GM23248 (cell line): ENCODE measurements at places on chromosomes 3 and 15.

GRCh38 chr15:45734260-45734711 is 99.5 kb downstream of the SQOR start:
- no peak for DNase-seq

GRCh38 chr3:103494011-103494410 is 1059.2 kb downstream of the ZPLD1 start:
- no peak for DNase-seq

GRCh38 chr15:60372756-60373155 is 25.0 kb downstream of the ANXA2 start:
- peak; percentile 45 for DNase-seq

GRCh38 chr15:92294759-92295158 is 98.9 kb upstream of the ST8SIA2 start:
- DNase-seq: no peak

- no peak for DNase-seq
Observed at GRCh38 chr15:55902981-55903380, 90.4 kb downstream of the NEDD4 start.

DNA sequence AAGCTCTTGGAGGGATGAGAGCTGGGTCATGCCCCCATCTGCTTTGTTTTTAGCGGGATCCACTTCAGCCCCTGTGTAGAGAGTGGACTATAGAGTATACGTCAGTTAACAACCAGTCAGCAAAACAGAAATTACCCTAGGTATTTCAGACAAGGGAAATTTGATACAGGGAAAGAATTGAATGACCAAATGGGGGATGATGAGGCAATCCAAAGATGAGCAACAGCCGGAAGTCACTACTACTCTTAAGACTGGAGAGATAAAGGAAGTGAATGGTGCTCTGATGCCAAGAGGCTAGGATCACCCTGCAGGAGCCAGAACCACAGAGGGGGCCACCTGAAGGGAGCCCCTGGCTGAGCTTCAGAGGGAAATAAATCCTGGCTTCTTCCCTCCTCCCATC is 1.7 kb upstream of the GPR62 start:
- peak; percentile 84 for DNase-seq

DNA sequence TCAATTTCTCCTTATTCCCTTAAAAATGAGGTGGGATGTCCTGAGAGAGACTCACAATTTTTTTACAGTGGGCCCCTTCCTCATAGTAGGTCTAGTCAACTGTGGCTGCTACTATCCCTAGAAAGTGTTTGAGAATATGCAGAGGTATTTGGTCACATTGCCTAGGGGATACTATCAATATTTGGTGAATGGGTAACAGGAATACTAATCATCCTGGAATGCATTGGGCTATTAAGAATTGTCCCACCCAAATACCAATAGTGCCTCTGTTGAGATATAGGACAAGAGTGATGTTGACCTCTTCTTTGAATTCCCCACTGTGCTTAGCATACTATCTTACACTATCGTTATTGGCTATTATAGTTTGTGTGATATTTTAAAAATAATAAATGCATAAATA is 389.4 kb downstream of the DIPK2A start:
- no peak for DNase-seq

DNA sequence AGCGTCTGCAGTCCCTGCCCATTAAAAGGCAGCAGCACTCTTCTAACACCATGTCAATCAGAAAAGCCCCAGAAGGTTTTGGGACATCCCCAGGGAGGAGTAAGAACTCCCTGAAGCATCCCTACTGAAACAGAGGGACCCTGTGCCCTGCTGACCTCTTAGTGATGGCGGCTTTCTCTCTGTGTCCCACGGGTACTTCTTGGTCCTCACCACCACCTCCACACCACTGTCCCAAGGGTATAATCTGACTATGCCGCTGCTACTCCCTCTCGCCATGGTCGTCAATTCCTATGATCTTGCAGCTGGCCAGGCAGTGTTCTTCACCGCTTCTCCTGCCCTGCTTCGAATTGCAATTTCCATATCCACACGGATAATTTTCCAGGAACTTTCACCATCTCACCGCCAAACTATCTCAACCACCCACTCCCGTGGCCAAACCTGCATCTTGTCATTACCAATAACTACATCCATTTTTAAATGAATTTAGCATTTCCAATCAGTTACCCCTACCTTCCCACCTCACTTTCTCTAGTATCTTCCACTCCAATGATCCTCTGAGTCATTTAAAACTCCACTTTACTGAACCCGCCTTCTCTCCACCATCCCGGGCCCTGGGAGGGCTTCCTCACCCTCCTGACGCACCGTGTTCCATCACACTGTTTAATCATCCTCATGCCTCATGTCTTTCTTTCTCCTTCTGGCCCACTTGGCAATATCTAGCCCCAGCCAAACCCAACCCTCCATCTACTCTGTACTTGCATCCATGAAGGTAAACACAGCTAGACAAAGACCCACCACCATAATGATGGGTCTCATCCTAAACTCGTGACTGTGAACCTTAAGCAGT is 23.7 kb downstream of the PRR23E start:
- peak; percentile 52 for DNase-seq

- no peak for DNase-seq
Observed at GRCh38 chr3:167743799-167744198, 8.3 kb downstream of the SERPINI1 start.

DNA sequence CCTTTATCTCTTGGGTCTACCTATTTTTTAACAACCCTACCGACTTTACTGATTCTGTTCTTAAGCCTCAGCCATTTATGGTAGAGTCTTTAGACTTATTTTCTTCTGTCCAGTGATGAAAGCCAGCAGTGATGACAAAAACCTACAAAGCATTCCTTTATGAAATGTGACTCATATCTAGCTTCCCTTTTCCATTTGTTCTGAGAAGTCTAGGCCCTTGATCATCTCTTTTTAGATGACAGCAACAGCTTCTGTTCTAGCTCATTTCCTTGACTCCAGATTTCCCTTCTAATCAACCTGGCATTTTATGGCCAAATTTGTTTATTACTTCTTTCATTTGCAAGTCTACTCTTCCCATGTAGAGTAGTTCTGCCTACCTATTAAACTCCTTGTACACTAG is 36.1 kb downstream of the CFAP44 start:
- peak; percentile 58 for DNase-seq

GRCh38 chr3:95044101-95044500 is 981.2 kb downstream of the NSUN3 start:
- DNase-seq: no peak

DNA sequence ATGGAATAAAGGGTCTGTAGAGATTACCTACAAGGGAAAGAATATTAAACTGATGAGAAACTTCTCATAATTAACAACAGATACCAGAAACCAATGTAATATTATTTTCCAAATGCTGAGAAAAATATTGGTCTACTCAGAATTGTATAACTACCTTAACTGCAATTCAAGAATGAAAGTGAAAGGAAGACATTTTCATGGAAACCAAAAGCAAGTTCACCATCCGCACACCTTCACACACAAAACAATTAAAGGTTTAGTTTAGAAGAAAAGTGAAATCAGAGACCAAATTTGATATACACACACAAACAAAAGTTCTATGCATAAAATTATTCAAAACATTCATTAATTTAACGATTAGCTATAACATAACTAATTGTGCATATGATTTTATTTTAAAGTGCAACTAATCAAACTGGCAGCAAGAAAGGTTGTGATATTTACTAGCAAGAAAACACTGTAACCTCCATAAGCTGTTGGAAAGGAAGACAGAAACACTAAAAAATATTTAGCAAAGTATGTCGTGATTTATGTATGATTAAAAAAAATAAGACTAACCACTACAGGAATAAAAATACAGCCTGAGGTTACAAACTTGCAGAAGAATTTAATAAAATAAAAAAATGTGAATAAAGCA is 395.5 kb downstream of the FGF12 start:
- DNase-seq: no peak

DNA sequence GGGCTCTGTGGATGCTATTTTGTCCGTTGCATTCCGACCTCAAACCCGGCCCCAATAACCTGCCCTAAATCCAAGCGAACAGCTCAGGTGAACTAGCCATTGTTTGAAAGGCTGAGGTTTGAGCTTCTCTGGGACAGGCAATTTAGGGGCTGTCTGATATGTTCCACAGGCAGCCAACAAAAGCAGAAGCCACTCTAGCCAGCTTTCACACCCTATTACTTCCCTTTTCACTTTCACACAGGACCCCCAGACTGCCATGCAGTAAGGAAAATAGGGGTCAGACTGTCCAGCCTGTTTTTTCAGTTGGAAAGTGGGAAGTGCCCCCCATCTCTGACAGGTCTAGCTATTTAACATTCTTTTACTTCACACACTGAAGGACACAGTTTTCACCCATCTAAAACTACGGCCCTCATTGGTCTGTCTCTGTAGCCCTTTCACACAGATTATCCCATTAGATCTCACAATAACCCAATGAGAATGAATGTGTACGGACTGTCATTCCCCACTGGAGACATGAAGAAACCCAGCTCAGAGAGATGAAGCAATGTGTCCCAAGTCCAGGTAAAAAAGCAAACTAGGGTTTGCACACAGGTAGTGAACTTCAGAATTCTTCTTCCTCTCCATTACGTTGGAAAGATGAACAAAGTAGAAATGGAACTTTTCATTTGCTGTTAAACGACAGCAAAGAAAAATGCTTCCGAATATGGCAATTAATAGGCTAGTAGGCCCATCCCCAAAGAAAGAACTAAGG is 1.9 kb downstream of the CCDC12 start:
- no peak for DNase-seq

- DNase-seq: peak; percentile 33
Observed at GRCh38 chr3:139537361-139537760, 2.2 kb downstream of the RBP1 start.

DNA sequence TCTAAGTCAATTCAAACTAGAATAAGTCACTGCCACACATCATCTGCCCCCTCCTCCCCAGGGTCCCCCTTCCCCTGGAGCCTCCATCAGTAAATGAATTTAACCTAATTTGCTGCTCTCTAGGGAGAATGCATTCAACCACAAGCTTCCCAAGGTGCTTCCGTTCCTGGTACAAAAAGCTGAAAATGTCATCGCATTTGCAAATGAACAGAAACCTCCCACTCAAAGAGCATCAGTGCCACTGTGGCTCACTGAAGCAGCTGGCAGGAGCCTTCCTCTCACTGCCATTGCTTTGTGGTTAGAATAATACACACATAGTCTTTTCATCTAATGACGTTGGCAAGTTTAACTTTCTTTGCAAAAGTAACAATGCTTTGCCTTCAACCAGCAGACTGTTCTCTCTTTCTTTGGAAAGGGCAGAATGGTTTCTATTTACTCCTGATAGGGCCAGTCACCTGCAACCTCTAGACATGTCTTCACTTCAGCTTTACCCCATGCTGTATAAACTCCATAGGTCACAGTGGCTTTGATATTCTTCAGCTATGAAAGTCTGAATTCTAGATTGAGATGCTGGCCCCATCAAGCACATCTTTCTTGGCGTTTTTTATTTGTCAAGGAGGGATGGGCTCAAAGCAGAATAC is 238.1 kb downstream of the CPNE4 start:
- DNase-seq: no peak

GRCh38 chr3:186978712-186979111 is 48.4 kb downstream of the ST6GAL1 start:
- no peak for DNase-seq

DNA sequence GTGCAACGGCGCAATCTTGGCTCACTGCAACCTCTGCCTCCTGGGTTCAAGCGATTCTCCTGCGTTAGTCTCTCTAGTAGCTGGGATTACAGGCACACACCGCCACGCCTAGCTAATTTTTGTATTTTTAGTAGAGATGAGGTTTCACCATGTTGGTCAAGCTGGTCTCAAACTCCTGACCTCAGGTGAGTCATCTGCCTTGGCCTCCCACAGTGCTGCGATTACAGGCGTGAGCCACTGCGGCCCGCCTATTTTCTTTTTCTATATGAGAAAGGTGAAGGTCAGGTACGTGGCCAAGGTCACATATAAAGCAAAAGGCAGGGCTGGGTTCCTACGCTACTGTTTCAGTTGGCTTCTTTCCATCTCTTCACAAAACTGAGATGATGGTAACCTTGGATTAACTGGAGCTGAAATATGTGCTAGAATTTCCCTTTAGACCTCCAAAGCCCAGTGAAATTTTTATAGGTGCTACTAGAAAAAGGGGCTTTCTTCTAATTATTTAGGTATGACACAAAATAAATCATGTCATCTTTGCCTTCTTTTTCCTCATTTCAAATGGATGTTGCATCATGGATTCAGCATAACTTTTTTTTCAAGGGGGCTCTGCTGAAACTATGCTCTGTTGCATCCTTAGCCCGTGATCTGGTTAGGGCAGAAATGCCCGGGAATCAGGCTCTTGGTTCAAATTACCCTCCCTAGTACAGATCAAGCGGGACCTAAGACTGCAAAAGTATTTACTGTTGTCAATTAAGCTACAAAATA is 68.5 kb downstream of the MYO1E start:
- DNase-seq: no peak

DNA sequence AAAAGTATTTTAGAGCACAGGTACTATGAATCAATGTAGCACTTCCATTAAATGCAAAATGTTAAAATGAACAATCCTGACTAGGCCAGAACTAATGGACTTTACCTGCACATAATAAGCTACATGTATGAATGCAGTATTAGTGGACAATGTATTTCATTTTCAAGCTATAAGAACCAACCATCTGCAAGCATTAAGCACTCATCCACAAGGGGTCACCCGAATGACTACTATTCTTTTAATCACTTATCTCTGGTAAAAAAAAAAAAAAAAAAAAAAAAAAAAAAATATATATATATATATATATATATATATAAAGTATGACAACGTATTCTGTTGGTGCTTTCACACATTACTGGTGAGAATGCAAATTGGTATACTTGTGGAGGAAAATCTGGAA is 7.2 kb downstream of the HERC1 start:
- peak; percentile 56 for DNase-seq

DNA sequence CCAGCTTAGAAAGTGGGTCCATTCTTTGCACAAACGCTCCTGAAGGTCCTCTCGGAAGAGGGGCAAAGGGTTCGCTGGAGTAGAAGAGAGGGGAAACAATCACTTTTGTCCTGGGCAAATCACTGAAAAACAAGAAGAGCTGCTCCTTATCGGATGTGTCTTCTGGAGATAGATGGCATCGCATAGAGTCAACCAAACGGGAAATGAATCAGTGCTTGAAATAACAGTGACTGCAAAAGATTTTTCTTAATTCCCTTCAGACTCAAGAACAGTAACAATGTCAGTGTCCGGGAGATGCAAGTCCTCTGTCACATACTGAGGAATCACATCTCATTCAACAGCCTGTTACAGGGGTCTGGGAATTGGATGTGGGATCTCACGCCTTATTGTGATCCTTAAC is 78.8 kb upstream of the PCSK6 start:
- peak; percentile 17 for DNase-seq

GRCh38 chr3:152443212-152444023 is 174.7 kb downstream of the MBNL1 start:
- no peak for DNase-seq

GRCh38 chr3:175704366-175705055 is 845.4 kb downstream of the NAALADL2 start:
- no peak for DNase-seq

GRCh38 chr3:105364128-105364527 is 2.6 kb upstream of the ALCAM start:
- peak; percentile 48 for DNase-seq

- no peak for DNase-seq
Observed at GRCh38 chr3:24831221-24831620, 336.6 kb upstream of the THRB start.

GRCh38 chr3:58032186-58032585 is 24.0 kb downstream of the FLNB start:
- peak; percentile 85 for DNase-seq
